ENCODE measurements at places on chromosomes 6 and 20. TPM values are rescaled to one million over a fixed set of nuclear protein-coding genes. Genes with fewer than 3 reads are reported as not detected.

GRCh38 chr20:2701671-2702081 lies 9.1 kb downstream of the EBF4 start:
- DNase-seq = no peak

DNA sequence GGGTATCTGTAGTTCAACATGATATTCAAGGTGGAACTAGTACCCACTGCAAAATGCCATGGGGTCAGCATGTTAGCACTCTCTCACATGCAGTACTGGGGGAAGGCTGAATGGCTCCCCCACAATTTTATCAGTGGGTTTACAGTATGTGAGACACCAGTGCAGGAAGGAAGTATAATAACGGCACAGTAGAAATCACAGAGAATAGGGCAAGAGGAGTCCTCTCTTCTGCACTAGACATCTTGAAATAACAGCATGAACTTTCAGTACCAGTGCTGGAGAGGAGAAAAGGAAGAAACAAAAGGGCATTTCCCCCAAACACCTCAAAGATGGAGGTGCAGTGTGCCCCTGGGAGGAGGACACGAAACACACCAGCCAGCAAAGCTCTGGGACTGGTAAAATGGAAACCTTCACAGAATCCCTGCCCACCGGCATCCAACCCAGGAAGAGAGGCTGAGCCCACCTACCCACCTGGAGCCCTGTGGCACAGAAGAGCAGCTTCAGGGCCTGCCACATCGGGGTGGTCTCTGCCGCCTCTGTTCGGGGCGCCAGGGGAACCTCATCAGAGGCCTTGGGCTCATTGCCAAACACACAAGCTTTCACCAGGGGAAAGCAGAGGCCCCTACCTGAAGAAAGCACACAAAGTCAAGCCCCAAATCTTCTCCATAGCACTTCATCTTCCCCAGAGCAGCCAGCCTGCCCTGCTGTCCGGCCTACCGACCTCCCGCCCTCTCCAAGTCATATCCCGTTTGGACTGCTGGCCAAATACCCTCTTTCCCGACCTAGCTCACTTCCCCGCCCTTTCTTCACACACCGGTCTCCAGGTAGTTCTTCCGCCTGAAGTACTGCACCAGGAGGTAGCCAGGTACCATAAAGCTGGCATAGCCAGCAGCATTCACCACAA lies 1.2 kb downstream of the SLC35B2 start:
- no peak for DNase-seq

DNA sequence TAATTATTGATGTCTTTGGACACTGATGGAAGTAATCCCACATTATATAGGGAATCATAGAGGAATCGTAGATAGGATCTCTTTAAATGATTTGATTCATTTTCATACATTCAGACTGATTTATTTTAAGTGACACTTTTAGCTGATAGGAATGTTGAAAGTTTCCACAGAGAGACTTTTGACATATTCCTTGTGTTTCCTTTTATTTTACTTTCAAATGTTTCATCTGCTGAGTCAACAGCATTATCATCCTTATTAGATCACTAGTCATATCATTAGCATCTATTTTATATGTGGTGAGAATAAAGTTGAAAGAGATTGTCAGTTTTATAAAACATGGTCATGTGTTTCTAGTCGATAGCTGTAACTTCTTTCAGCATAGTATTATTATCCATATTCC lies 13.4 kb downstream of the DCBLD1 start:
- no peak for DNase-seq

- no peak for DNase-seq
Observed at GRCh38 chr6:155710704-155711103, 255.1 kb upstream of the NOX3 start.

- no peak for DNase-seq
Observed at GRCh38 chr6:14763616-14764015, 482.3 kb upstream of the JARID2 start.

GRCh38 chr6:73497915-73498314 lies 22.9 kb downstream of the EEF1A1 start:
- DNase-seq = no peak

DNA sequence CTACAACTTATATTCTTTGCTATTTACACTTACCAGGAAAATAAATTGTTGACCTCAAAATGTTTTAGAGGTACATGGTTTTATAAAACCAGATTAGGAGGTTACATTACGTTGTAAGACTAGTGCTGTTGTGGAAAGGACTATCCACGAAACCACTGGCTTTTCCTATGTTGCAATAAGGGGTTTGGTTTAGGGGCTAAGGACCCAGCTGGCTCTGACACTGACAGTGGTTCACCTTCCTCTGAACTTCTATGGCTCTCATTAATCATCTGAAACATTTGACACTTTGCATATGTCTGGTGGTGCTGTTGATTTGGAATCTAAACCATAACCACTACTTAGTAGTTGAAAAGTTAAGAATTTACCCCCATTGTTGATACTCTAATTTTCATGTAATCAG lies 186.7 kb downstream of the NKAIN2 start:
- DNase-seq = no peak

GRCh38 chr6:43089467-43089866 lies 13.4 kb downstream of the PTK7 start:
- no peak for DNase-seq

GRCh38 chr6:56033401-56033800 lies 158.0 kb upstream of the BMP5 start:
- no peak for DNase-seq

- DNase-seq = no peak
Observed at GRCh38 chr6:93679836-93680235, 260.5 kb upstream of the EPHA7 start.

Gene IL17F
- 0.25 TPM for polyA plus RNA-seq

Gene ALDH5A1
- 31.9 TPM for polyA plus RNA-seq

Gene KLHDC3
- 100 TPM for polyA plus RNA-seq

Gene RAET1G
- polyA plus RNA-seq = 1.8 TPM
